ENCODE measurements at places on chromosomes 11 and 22.
A peak's percentile ranks its signal among the peaks of the same experiment; 100 is the strongest.

DNA sequence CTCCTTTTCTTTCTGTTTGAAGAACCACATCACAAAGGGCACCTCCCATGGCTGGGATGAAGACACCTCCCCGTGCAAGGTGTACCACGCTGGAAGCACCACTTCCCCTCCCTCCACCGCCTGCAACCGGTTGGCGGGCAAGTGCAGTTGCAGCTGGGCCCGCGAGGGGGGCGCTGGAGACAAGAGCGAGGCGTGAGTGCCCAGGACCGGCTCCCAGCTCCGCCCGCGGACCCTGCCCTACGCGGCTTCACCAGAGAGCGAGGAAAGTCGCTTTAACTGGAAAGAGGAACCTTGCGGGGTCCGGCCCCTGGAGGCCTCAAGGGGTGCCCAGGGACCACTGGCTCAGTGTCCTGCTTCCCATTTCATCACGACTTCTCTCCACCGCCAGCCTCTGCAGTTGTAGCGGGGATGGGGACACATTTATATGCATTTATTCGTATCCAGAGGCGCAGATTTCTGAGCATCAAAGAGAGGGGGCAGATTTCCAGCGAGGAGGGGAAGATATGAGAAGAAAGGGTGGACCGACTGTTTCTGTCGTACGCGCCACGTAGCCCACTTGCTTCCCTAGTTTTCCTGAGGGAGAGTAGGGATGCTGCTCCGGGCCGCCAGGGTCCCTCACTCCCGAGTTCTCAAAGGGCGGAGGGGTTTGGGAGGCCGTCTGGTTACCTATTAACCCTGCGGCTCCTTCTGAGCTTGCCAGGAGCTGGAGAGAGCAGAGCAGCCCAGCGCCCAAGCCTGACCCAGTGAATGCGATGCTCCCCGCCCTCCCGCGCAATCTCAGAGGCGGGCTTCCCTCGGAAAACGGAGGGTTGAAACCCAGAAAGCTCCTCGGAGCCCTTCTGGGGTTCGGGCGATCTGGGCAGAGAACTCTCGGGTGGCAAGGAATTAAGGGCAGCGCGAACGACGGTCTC is 3.5 kb downstream of the ESAM start:
- DNase-seq = peak; percentile 48

GRCh38 chr22:19959587-19960490 is 18.2 kb upstream of the TXNRD2 start:
- no peak for DNase-seq

GRCh38 chr22:37641561-37641949 is 2.1 kb downstream of the SH3BP1 start:
- DNase-seq = no peak

- DNase-seq = no peak
Measured at GRCh38 chr11:132060567-132060966, 690.2 kb downstream of the NTM start.

- no peak for DNase-seq
Measured at GRCh38 chr11:96647621-96648020, 257.8 kb downstream of the JRKL start.

GRCh38 chr22:21947040-21948014 is 5.3 kb downstream of the PPM1F start:
- no peak for DNase-seq

DNA sequence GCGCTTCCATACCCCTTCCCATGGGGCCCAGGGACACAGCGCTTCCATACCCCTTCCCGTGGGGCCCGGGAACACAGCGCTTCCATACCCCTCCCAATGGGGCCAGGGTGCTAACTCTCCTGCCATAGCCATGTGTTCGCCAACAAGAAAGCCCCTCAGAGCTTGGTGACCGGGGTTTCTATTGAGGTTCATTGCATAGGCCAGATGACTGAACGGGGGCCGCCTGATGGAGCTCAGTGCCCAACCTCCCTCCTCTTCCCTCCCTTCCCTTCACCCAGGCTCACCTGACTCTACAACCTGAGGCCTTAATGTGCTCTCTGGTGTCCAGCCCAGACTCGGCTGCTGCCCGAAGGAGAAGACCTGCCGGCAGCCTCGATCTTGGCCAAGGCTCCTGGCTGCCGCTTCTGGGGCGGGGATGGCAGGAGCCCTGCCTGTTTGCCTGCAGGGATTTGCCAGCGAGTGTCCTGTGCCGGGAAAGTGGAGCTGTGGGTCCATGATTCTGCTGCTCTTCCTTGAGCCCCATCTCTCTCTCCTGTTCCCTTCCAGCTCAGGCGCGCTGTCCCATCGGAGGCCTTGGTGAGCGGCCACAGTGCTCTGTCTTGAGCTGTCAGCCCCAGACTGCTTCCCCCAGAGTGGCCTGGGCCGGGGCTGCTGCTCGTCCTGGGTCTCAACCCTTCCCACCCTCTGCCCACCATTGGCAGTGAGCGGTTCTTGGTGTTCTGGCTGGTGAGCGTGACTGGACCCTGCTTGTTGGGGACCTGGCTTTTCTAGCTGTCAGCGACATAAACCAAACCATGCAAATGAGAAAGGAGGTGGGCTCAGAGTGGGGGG is 267.0 kb downstream of the TBC1D22A start:
- no peak for DNase-seq

- no peak for DNase-seq
Measured at GRCh38 chr22:47176026-47176389, 413.6 kb downstream of the TBC1D22A start.

- DNase-seq = no peak
Measured at GRCh38 chr11:72221386-72222075, 3.0 kb upstream of the INPPL1 start.

GRCh38 chr11:76636826-76637460 is 33.6 kb downstream of the LRRC32 start:
- DNase-seq = no peak

DNA sequence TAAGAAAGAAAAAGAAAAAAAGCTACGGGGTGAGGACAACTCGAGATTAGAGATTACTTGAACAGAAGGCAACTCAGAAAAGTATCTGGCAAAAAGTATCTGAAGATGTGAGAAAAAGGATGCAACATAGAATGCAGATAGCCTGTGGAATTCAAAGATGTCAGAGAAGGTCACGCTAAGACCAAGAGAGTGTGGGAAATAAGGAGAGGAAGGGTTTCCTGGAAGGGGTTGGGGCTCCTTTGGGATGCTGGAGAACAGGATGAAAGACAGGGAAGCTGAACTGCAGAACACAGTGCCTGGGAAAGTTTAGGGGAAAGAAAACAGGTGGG is 1.2 kb downstream of the GUCY1A2 start:
- DNase-seq = no peak
